ENCODE measurements at places on chromosomes 16 and 17. TPM values are rescaled to one million over a fixed set of nuclear protein-coding genes. Genes with fewer than 3 reads are reported as not detected.

Gene MTMR4
- 47.0 TPM for total RNA-seq

GRCh38 chr16:67397036-67397801 lies 3.9 kb upstream of the TPPP3 start:
- no peak for DNase-seq
- no peaks in the 10 kb centered on the region for H3K36me3 ChIP-seq
- peaks cover 84% of the 10 kb centered on the region for H3K27me3 ChIP-seq
- H3K4me1 ChIP-seq = peaks cover 27% of the 10 kb centered on the region
- no peak overlapping the region for H3K27ac ChIP-seq

DNA sequence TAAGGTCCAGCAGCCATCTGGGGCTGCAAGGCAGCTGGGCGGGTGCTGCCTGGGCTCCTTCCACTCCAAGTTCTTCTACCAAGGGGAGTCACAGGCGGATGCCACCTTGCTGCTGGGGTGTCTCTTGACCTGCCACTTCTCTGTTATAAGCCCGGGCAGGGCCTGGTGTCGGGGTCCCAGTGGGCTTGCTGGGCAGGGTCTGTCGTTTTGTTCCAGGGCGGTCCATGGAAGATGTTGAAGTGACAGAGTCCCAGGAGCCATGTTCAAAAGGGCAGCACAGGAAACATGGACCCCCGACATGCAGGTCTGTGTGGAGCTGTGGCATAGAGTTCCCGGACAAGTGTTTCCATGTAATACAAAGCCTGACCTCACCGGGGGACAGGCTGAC lies 91.1 kb downstream of the TNFRSF13B start:
- H3K4me3 ChIP-seq = no peak overlapping the region
- H3K36me3 ChIP-seq = no peaks in the 10 kb centered on the region
- no peaks in the 10 kb centered on the region for H3K4me1 ChIP-seq

Gene SHISA6
- not detected for total RNA-seq

GRCh38 chr16:2724816-2725348 lies 4.9 kb upstream of the PRSS27 start:
- no peaks in the 10 kb centered on the region for H3K36me3 ChIP-seq
- H3K27me3 ChIP-seq = peaks cover 12% of the 10 kb centered on the region
- no peak overlapping the region for H3K4me3 ChIP-seq
- H3K27ac ChIP-seq = no peak overlapping the region

Gene SEPTIN1
- total RNA-seq = 229 TPM

Gene FBXW10
- not detected for total RNA-seq

GRCh38 chr17:82892899-82893565 lies 53.2 kb upstream of the ZNF750 start:
- peak; percentile 71 for DNase-seq
- peak overlapping the region; percentile 48 for H3K27ac ChIP-seq
- H3K4me3 ChIP-seq = no peak overlapping the region
- H3K27me3 ChIP-seq = no peaks in the 10 kb centered on the region
- H3K4me1 ChIP-seq = peaks cover 17% of the 10 kb centered on the region

- peak overlapping the region; percentile 30 for H3K4me3 ChIP-seq
- peaks cover 16% of the 10 kb centered on the region for H3K4me1 ChIP-seq
- H3K27ac ChIP-seq = no peak overlapping the region
- no peaks in the 10 kb centered on the region for H3K36me3 ChIP-seq
- DNase-seq = no peak
- H3K27me3 ChIP-seq = no peaks in the 10 kb centered on the region
Observed at GRCh38 chr16:83136924-83137323, 510.2 kb downstream of the CDH13 start.

Gene RPS6KB1
- 90.3 TPM for total RNA-seq

DNA sequence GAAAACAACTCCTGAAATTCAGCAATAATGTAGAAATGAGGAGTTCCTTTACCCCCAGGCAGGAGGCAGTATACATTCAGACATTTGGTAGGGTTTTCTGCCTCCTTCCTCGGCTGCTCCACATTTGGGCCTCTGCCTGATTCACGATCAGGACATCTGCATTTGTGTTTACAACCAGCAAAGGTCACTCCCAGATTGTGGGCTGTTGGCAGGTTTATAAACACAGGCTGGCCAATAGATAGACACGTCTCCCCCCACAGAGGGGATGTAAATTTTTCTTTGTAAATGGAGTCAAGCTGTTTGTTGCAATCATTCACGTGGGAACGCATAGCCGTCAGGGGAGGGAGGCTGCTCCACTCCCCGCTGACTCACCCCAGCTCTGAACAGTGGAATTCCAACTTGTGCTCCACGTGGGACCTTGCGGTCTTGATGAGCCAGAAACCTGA lies 252.1 kb upstream of the N4BP1 start:
- H3K27ac ChIP-seq = no peak overlapping the region
- no peak overlapping the region for H3K4me3 ChIP-seq
- no peaks in the 10 kb centered on the region for H3K4me1 ChIP-seq
- DNase-seq = no peak
- no peaks in the 10 kb centered on the region for H3K36me3 ChIP-seq

- DNase-seq = no peak
- H3K4me3 ChIP-seq = no peak overlapping the region
- no peak overlapping the region for H3K27ac ChIP-seq
- H3K27me3 ChIP-seq = no peaks in the 10 kb centered on the region
Observed at GRCh38 chr16:1053700-1054368, 18.7 kb upstream of the SSTR5 start.

DNA sequence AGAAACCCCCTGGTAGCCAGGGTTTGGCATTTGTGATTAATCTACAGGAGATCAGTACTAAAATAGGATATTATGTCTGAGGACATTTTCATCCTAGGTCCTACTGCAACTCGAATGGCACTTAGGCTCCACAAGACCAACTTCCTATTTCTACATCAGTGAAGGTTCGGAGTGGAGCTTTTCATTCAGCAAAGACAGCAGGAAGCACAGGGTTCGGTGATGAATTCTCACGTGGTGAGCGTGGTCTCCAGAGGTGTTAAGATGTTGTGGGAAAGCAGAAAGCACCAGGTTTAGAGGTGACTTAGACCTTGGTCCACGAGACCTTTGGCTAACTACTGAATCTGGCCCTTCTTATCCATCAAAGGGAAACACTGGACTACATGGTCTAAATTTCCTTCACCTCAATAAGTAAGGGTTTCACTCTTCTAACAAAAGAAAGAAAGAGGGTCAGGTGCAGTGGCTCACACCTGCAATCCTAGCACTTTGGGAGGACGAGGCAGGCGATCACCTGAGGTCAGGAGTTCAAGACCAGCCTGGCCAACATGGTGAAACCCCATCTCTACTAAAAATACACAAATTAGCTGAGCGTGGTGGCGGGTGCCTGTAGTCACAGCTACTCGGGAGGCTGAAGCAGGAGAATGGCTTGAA lies 13.9 kb upstream of the HELZ start:
- DNase-seq = peak; percentile 19
- H3K27ac ChIP-seq = no peak overlapping the region
- peaks cover 8% of the 10 kb centered on the region for H3K4me1 ChIP-seq

DNA sequence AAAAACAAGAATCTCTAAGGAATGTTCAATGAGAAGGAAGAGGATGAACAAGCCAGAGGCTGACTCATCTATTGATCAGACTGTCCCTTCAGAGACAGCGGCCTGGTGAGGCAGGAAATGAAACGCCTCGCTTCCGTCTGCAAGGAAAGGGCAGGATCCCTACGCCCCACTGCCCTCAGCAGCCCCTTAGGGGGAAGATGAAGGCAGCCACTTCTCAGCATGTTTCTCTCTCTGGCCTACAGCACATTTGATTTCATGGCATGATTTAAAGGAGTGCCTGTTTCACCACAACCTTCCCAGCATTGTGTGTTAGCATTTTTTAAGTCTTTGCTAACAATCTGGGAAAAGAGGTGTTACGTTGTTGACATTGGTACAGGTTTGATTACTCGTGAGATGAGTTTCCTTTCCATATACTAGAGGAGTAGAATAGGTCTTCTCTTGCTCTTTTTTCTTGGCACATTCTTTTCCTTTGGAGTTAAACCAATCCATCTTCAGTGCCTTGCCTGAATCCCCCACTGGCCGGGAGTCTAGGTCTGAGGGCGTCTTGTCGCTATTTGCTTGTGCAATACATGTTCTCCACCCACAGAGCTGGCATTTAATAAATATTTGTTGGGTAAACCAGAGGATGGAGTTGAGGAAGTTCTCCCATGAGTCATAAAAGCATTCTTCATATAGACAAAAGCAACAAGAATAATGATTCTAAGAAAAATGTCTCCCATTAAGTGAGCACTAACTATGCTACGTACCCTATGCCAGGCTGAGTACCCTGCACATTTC lies 47.4 kb downstream of the RBFOX3 start:
- H3K27ac ChIP-seq = no peak overlapping the region
- H3K36me3 ChIP-seq = no peaks in the 10 kb centered on the region
- peaks cover 3% of the 10 kb centered on the region for H3K4me1 ChIP-seq
- no peaks in the 10 kb centered on the region for H3K27me3 ChIP-seq

Gene DEXI
- 39.8 TPM for total RNA-seq

GRCh38 chr17:50881182-50881581 lies 15.0 kb upstream of the TOB1 start:
- peaks cover 8% of the 10 kb centered on the region for H3K4me1 ChIP-seq
- DNase-seq = no peak
- H3K27ac ChIP-seq = no peak overlapping the region
- no peaks in the 10 kb centered on the region for H3K27me3 ChIP-seq

DNA sequence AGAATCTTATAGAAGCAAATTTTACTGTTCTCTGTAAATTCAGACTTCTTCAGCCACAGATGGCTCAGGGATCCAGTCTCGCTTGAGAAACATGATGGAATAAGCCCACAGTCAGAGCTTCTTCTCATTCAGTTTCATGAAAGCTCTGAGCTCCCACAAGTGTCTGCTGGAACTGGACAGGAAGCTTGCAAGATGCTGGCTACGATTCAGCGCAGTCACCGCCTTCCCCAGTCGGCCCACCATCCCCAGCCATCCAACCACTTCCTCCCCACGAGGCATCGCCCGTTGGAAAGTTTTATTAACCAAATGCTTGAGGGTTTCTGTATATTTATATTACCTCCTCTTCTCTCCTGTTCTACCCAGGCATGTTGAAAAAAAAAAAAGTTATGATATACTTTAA lies 171.7 kb downstream of the ZFHX3 start:
- H3K4me1 ChIP-seq = no peaks in the 10 kb centered on the region
- no peak for DNase-seq
- H3K36me3 ChIP-seq = no peaks in the 10 kb centered on the region
- no peak overlapping the region for H3K4me3 ChIP-seq
- peaks cover 23% of the 10 kb centered on the region for H3K27me3 ChIP-seq
- no peak overlapping the region for H3K27ac ChIP-seq

Gene MYH2
- total RNA-seq = not detected

DNA sequence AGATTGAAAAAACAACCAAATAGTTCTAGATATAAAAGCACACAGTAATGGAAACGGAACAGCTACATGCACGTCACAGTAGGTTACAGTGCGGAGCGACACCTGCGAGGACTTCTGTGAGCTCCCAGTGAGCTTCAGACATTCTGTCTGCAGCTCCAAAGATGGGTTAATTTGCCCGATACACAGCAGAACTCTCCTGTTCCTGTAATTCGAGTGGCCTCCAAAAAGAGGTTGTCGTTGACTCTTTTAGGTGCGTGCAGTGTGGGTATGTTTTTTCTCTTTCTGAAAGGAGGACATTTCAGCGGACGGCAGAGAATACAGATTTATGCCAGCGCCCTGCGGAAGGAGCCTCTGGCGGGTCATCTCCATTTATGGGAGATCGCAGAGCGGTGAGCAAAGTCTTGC lies 2.9 kb downstream of the OR1F1 start:
- peaks cover 26% of the 10 kb centered on the region for H3K27me3 ChIP-seq
- H3K4me3 ChIP-seq = peak overlapping the region; percentile 36
- peaks cover 49% of the 10 kb centered on the region for H3K4me1 ChIP-seq
- DNase-seq = no peak
- H3K27ac ChIP-seq = no peak overlapping the region

Gene KRT9
- total RNA-seq = not detected

GRCh38 chr16:58043571-58044155 lies 18.1 kb downstream of the MMP15 start:
- H3K4me3 ChIP-seq = no peak overlapping the region
- no peak for DNase-seq
- no peak overlapping the region for H3K27ac ChIP-seq
- no peaks in the 10 kb centered on the region for H3K4me1 ChIP-seq

- H3K36me3 ChIP-seq = no peaks in the 10 kb centered on the region
- no peak overlapping the region for H3K4me3 ChIP-seq
- DNase-seq = no peak
- H3K27ac ChIP-seq = no peak overlapping the region
- no peaks in the 10 kb centered on the region for H3K4me1 ChIP-seq
Observed at GRCh38 chr16:76210157-76210556, 67.0 kb upstream of the CNTNAP4 start.

GRCh38 chr17:4936436-4936835 lies 3.4 kb downstream of the SLC25A11 start:
- H3K4me1 ChIP-seq = peaks cover 40% of the 10 kb centered on the region
- no peak overlapping the region for H3K27ac ChIP-seq
- DNase-seq = no peak
- no peaks in the 10 kb centered on the region for H3K27me3 ChIP-seq

Gene GDPD3
- total RNA-seq = 11.1 TPM

Gene SYCE1L
- total RNA-seq = 13.5 TPM

- H3K4me3 ChIP-seq = no peak overlapping the region
- DNase-seq = no peak
- no peaks in the 10 kb centered on the region for H3K27me3 ChIP-seq
- no peak overlapping the region for H3K27ac ChIP-seq
Observed at GRCh38 chr16:82379551-82379950, 209.5 kb upstream of the MPHOSPH6 start.

GRCh38 chr17:44219616-44220212 lies at the start of gene UBTF:
TSS of gene UBTF (minus strand) at chr17:44219675. CDS start at chr17:44218229, 1,446 bp downstream.
- H3K36me3 ChIP-seq = peaks cover 21% of the 10 kb centered on the region
- peak; percentile 68 for DNase-seq
- H3K27ac ChIP-seq = peak within 1 kb of the TSS; percentile 75
- H3K27me3 ChIP-seq = no peaks in the 10 kb centered on the region

- H3K27me3 ChIP-seq = peaks cover 59% of the 10 kb centered on the region
- no peak overlapping the region for H3K27ac ChIP-seq
- DNase-seq = no peak
- no peaks in the 10 kb centered on the region for H3K36me3 ChIP-seq
- no peak overlapping the region for H3K4me3 ChIP-seq
Observed at GRCh38 chr17:74649909-74650308, 26.4 kb upstream of the CD300E start.

DNA sequence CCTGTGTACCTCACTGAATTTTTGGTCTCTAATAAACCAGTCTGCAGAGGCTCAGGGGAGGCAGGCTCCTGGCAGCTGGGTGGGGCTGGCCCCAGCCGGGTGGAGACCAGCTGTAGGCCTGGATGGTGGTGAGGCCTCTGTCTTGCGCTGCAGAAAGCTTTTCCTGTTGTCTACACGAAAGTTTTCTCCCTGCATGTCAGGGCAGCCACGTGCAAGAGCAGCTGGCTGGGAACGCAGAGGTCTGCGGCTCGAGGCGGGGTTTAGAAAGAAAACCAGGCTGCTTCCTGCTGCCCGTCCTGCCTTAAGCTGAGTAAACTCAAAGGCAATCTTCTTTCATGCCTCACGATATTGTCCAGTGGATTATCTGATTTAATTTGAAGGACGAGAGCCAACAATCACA lies 2.4 kb downstream of the SERPINF1 start:
- H3K4me3 ChIP-seq = no peak overlapping the region
- DNase-seq = peak; percentile 60
- peaks cover 50% of the 10 kb centered on the region for H3K4me1 ChIP-seq
- no peaks in the 10 kb centered on the region for H3K27me3 ChIP-seq
- H3K27ac ChIP-seq = peak overlapping the region; percentile 78
- H3K36me3 ChIP-seq = no peaks in the 10 kb centered on the region

Gene CES3
- 0.47 TPM for total RNA-seq

All from T-cell (primary cell).